ENCODE measurements at places on chromosomes 5 and 9.

DNA sequence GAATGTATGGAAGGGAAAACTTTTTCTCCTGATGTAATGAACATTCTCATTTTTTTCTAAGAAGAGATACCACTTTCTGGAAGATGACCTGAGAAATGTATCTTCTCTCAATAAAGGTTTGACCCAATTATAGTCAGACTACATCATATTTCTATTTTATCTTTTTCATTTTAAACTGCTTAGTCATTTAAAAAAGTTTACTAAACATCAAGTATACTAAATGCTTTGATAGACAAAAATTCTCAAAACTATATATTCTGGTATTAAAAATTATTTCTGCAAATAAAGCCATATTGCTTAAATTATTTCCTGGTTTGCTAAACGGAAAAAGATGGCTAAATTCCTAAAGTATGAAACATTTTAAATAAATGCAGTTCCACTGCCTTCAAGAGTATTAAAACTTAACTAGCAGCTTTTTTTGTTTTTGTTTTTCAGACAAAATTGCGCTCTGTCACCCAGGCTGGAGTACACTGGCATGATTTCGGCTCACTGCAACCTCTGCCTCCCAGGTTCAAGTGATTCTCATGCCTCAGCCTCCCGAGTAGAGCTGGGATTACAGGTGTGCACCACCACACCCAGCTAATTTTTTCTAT, 37.1 kb downstream of the FBXW11 start:
- DNase-seq = no peak

DNA sequence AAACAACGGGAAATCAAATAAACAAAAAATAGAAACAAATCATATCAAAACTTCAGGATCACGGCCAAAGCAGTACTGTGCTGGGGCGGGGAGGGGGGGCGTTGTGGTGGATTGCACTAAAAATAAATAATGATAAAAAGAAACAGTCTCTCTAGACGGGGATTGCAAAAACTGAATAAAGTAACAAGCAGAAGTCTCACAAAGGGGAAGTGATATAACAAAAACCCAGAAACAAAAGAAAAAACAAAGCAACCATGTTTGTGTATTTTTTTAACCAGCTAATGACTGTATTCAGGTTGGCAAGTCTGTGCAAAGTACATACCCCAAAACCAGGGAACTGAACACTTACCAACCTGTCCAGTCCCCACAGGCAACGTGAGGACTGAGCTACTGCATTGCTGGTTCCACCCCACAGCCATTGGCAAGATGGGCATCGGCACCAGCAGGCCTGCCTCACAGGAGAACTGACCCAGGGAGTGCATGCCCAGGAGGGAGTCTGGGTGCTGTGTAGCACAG, 24.1 kb downstream of the BICD2 start:
- DNase-seq = no peak

GRCh38 chr9:87834357-87834756, 48.3 kb upstream of the SPATA31E1 start:
- no peak for DNase-seq

DNA sequence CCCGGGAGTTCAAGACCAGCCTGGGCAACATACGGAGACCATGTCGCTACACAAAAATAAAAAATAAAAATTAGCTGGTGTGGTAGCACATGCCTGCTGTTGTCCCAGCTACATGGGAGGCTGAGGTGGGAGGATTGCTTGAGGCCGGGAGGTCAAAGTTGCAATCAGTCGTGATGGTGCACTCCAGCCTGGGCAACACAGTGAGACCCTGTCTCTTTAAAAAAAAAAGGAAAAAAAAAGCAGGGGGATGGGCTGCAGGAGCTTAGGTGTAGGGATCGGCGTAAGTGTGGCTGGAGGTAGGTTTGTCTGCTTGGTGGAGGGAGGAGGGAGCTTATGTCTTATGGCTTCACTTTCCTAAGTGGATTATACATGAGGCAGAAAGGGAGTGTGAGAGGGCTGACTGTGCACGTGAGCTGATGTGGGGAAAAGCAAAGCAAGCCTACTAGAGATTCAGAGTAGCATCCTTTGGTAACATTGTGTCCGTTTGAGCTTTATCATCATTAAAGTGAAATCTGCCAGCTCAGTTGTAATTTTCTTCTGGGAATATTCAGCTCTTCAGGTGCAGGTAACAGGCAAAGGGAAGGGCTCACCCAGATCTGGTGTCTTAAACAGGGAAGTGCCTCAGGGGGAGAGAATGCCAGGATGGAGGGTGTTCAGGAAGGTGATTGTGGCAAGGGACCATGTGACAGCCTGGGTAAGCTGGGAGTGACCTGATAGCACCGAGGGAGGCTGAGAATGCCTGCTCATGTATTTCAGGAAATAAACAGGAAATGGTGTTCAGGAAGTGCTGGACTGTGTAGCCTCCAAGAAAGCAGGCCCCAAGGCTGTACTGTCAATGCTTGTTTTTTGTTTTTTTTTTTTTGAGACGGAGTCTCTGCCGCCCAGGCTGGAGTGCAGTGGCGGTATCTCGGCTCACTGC, 17.6 kb upstream of the SETX start:
- no peak for DNase-seq

DNA sequence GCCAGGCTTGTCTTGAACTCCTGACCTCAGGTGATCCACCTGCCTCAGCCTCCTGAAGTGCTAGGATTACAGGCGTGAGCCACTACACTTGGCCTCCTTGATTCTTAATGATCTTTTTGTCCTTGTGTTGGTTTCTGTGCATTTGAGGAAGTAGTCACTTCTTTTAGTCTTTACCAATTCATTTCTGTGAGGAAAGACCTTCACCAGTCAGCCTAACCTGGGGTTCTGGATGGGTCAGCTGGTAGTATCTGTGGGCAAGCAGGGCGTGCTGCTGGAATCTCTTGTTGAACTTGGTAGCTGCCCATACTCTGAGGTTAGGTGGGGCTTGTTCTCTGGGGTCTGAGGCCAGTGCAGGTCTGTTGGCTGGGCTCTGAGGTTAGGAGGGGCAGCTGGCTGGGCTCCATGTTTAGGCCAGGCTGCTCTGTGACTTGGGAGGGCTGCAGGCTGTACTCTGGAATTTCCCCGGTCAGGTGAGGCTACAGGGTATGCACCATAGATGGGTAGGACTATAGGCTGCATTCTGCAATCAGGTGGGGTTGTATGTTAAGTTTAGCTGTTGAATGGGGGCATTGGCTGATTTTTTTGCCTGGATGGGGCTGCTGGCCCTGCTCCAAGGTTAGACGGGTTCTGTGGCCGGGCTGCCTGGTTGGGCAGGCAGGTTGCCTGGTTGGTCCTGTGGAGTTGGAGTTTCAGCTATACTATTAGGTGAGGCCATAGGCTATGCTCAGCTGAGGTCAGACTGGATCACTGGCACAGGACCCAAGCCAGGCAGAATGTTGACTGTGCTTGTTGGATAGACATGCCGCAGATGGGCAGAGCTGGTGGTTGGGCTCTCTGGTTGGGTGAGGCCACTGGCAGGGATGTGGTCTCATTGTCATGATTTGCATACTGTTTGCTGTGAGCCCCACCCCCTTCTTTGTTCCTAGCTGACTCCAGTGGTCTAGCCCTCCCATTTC, 19.2 kb downstream of the UBAP1 start:
- DNase-seq = no peak

DNA sequence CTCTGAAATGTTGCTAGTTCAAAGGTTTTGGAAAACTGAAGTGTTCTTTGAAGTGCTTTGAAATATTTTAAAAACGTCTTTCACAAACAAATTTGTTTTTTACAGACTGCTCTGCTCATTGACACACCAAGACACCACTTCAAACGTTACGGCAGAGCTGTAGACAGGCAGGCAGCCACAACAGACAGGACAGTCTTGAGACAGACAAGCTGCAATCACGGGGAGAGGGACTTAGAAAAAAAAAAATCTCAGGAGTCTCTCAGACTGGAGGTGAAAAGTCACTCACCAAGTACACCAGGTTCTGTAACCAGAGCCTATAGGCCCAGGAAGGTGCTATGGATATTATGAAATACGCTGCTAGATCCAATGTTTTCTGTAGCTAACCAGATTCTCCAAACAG, 135.4 kb downstream of the ISL1 start:
- no peak for DNase-seq

- no peak for DNase-seq
Measured at GRCh38 chr5:109996246-109996645, 306.5 kb downstream of the MAN2A1 start.

DNA sequence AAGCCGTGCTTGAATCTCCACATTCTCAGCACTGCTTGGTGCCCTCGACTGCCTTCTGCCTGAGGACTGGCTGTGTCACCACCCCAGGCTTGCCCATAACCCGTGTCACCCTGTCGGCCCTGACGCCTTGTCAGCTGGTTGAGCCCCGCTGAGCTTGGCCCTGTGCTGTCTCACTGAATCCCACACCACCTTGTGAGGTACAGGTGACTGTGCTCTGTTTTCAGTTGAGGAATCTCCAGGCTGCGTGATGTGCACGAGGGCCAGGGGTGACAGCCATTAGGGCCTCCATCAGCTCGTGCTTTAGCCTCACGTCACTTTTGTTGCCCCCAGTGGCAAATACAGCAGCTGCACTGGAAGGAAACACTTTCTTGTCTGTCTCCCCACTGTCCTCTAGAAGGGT, 90.7 kb downstream of the CACNA1B start:
- DNase-seq = no peak

- DNase-seq = no peak
Measured at GRCh38 chr9:113906411-113907110, 30.5 kb downstream of the ZNF618 start.

DNA sequence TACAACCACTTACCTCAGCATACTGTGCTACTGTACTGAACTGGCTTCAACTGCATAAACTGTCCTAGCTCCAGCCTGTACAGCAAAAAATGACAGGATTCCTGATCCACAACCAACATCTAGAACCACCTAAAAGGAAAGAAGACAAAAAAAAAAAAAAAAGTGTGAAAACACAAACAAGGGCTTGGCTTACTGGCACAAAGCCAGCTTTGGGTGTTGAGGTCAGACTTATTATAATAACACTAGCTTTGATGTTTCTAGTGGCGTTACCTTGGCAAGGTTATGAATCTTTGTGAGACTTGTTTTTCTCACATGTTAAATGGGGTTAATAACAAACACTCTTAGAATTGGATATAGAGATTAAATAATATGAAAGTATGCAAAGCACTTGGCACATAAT, 148.5 kb upstream of the PUM3 start:
- no peak for DNase-seq

DNA sequence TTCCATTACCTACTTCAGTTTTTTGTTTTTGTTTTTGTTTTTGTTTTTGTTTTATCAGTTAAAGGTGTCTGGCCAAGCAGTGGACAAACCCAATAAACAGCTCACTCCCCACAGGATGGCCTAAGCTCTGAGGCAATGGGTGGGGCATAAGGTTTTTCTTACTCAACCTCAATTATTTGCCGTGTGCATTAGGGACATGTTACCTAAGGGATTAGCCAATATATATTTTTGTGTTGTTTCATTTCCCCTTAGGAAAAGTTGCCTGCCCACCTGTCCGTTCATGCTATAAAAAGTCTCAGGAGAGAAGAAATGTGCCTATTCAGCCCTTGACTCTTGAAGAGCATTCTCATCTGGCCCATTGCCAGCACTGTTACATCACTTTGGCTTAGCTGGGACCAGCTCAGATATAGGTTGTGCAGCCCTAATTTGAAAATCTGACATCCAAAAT, 7.3 kb downstream of the SH3RF2 start:
- DNase-seq = no peak

GRCh38 chr9:35619800-35620158, 1.6 kb upstream of the CD72 start:
- no peak for DNase-seq

GRCh38 chr5:155343468-155343867, 329.9 kb downstream of the KIF4B start:
- no peak for DNase-seq

DNA sequence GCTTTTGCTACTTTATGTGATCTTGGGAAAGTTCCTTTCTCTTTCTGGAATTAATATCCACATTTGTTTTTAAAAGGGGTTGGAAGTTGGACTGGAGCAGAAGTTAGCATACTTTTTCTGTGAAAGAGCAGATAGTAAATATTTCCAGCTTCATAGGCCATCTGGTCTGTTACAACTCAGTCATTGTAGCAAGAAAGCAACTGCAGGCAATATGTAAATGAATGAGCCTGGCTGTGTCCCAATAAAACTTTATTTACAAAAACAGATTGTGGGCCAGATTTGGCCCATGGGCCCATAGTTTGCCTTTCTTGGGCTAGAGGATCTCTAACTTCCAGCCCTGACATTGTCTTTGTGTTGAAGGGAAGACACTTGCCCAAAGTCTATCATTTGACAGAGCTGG, 104.4 kb downstream of the ACTL7B start:
- no peak for DNase-seq

DNA sequence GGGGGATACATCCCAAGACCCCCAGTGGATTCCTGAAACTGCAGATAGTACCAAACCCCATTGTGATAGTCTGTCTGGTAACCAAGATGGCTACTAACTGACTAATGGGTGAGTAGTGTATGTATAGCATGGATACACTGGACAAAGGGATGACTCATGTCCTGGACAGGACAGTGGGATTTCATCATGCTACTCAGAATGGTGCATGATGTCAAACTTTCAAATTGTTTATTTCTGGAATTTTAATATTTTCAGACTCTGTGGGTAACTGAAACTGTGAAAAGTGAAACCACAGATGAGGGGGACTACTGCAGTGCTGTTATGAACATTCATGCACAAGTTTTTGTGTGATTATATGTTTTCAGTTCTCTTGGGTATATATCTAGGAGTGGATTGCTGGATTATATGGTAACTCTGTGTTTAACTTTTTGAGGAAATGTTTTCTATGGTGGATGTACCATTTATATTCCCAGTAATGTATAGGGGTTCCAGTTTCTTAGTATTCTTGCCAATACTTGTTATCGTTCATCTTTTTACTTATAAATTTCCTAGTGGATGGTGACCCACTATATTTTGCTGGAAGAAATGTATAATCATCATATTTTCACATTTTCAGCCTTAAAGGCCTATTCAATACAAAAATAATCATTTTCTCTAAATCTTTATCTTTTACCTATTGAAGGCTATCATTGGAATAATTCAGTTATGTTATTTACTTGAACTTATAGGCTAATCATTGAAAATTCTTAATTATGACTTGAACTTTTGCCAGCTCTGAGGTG, 140.9 kb downstream of the NR3C1 start:
- no peak for DNase-seq

- DNase-seq = no peak
Measured at GRCh38 chr5:17127743-17128231, 89.6 kb upstream of the BASP1 start.
